ENCODE measurements at places on chromosomes 13 and 19.
A peak's percentile ranks its signal among the peaks of the same experiment; 100 is the strongest.

DNA sequence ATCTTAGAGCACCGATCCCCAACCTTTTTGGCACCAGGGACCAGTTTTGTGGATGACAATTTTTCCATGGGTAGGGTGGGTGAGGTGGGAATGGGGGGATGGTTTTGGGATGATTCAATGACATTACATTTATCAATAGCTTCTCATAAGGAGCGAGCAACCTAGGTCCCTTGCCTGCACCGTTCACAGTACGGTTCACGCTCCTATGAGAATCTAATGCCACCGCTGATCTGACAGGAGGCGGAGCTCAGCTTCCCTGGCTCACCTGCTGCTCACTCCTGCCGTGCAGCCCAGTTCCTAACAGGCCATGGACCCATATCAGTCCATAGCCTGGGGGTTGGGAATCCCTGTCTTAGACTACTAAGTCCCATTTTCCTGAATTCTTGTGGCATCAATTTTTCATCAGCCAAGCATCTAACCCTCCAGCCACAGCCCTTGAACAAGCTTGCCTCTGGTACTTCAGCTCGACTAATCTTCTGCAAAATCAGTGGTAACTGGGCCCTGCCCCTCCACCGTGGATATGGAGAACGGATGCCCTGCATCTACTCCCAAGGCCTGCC, 37.0 kb upstream of the MAP3K10 start:
- no peak for DNase-seq

DNA sequence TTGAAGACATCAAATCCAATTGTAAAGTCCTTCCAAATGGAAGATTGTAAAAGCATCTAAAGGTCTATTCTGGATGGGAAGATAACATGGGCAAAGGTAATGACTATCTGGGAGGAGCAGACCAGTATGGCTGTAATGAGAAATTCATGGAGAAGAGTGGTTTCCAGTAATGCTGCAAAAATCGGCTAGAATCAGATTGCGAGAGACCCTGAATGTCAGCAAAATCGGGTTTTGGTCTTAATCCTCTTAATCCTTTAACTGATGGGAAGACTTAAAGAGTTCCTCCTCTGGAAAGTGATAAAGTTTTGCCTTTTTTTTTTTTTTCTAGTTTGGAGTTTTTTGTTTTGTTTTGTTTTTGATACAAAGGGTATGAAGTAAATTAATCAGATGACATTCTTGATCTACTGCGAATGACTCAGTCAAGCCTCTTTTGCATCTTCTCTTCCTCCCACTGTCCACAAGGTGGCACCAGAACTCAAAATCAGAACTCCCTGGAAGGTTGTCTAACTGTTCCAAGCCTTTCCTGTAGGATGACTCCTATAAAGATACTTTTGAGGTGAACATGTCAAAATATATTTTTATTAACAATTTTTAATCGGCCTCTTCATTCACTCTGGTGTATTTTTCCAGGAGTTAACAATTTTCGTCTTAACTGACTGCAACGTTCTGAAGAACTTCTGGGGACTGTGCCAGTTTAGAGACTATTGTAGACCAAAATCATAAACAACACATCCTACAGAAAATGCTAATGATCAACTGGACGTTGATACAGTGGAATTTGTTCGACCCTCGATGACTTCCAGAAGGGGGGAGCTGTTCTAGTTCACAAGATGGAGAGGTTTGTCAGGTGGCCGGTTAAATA, 213.3 kb upstream of the MIR17HG start:
- DNase-seq = peak; percentile 33

DNA sequence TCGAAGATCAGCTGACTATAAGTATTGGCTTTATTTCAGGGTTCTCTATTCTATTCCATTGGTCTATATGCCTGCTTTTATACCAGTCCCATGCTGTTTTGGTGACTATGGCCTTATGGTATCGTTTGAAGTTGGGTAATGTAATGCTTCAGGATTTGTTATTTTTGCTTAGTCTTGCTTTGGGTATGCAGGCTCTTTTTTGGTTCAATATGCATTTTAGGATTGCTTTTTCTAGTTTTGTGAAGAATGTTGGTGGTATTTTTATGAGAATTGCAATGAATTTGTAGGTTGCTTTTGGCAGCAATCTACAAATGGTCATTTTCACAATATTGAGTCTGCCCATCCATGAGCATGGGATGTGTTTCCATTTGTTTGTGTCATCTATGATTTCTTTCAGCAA, 951.9 kb upstream of the SLITRK1 start:
- no peak for DNase-seq

DNA sequence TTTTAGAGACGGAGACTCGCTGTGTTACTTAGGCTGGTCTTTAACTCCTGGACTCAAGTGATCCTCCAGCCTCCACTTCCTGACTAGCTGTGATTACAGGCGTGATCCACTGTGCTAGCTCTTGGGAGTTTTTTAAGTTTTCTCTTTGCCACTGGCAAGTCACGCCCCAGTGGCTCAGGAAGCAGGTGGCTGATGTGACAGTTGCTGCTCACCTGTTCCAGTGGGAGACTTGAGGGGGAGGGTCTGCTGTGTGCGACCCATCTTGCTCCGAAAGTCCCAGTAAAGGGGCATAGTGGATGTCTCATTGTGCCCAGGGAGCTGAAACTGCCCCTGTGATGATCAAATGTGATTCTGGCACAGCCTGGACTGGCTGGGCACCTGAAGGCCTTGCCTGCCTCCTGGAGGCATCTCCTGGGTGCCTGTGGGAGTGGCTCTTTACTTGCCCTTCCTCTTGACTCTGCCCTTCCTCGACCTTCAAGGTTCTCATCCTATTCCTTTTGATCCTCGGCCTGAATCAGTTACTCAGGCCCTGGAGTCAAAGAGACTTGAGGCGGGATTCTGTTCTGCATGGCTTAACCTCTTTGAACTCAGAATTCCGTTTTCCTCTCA, 7.8 kb downstream of the SMARCA4 start:
- DNase-seq = no peak

DNA sequence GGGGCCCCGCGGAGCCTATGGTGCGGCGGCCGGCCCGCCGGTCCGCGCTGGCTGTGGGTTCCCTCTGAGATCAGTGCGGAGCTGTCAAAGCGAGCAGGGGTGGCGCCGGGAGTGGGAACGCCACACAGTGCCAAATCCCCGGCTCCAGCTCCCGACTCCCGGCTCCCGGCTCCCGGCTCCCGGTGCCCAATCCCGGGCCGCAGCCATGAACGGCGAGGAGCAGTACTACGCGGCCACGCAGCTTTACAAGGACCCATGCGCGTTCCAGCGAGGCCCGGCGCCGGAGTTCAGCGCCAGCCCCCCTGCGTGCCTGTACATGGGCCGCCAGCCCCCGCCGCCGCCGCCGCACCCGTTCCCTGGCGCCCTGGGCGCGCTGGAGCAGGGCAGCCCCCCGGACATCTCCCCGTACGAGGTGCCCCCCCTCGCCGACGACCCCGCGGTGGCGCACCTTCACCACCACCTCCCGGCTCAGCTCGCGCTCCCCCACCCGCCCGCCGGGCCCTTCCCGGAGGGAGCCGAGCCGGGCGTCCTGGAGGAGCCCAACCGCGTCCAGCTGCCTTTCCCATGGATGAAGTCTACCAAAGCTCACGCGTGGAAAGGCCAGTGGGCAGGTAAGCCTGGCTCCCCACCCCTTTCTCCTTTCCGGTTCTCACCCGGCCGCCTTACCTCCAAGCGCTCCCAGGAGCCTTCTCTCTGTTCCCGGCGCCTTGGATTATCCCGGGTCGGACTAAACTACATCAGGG, at the start of gene PDX1:
Gene PDX1 (plus strand): TSS at position 67 of the 743 bp plus-strand sequence. CDS start 139 bp downstream, at position 206.
- no peak for DNase-seq

DNA sequence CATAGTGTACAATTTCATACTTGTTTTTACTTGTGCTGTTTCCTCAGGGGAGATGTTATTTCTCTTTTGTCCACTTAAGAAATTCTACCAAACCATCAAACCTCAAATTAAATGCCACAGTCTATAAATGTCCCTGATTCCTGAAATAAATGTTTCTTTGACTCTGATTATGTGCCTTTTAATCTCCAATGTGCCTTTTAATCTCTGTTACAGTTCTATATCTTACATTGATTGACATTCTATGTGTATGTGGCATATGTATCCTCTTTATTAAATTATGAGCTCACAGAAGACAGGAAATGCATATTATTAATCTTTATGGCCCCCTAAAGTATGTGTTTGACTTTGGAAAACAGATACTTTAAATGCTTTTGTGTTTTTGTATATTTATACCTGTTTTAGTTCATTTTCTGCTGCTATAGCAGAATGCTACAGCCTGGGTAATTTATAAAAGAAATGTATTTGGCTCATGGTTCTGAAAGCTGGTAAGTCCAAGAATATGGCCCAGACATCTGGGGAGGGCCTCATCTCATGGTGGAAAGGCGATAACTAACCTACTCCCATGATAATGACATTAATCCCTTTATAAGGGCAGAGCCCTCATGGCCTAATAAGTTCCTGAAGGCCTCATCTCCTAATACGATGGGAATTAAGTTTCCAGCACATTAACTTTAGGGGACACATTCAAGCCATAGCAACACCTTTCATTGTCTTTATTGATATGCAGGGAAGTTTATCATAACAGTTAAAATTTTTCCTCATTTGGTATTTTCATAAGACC, 403.9 kb downstream of the LIG4 start:
- no peak for DNase-seq

GRCh38 chr13:49855930-49856329, 63.4 kb upstream of the KPNA3 start:
- DNase-seq = no peak

- DNase-seq = no peak
Measured at GRCh38 chr13:25525884-25526283, 154.1 kb downstream of the ATP8A2 start.

- no peak for DNase-seq
Measured at GRCh38 chr13:73859841-73860240, 274.4 kb downstream of the KLF12 start.

- no peak for DNase-seq
Measured at GRCh38 chr19:17931532-17932191, 1.2 kb upstream of the CCDC124 start.

DNA sequence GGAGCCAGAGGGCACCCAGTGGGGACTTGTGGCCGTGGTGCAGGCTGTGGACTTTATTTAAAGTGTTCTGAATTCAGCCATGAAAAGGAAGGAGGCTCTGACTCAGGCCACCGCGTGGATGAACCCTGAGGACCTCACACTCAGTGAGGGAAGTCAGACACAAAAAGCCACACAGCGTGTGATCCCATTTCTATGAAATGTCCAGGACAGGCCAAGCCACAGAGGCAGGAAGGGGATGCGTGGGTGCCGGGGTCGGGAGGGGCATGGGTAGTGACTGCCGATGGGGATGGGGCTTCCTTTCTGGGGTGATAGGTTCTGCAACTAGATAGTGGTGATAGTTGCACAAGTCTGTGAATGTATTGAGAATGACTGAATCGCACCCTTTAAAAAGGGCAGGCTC, 8.7 kb upstream of the ZBTB7A start:
- DNase-seq = peak; percentile 51

GRCh38 chr19:29526730-29527499, 1.1 kb downstream of the VSTM2B start:
- DNase-seq = no peak

DNA sequence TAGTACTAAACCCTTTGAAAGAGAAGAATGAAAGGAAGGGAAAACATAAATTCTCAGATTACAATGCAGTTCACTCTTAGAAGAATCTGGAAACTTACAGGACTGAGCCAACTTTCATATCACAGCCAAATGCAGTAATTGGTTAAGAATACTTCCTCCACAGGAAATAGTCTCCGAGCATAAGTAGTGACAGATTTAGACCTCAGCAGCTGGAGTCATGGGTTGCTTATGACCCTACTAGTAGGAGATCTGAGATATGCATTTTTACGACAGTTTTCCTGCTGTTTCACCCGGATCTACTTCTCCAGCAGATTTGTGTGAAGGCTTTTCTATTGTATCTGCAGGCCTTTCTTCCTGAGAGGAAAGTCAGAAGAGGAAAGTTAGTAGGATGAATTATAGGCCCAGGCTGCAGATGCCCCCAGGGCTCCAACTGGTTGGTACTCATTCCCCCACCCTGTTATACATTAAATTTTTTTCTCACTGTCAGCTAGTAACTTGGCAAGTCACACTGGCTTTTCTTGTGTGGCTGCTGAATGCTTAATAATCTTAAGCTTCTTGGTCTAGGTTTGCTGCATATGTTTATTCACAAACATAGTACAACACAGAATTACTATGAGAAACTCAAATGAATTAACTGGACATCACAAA, 1241.5 kb upstream of the MIR17HG start:
- no peak for DNase-seq

GRCh38 chr19:13788991-13789390, 6.3 kb upstream of the ZSWIM4 start:
- DNase-seq = peak; percentile 60

Measured in activated naive CD4-positive, alpha-beta T cell treated with anti-CD3 and anti-CD28 coated beads, Interleukin-2, amount 10 ng/mL, durations not matched to agents 7 days and 5 days (primary cell).